Foreskin keratinocyte (primary cell): ENCODE measurements at places on chromosomes 1 and 21. TPM values are rescaled to one million over a fixed set of nuclear protein-coding genes. Genes with fewer than 3 reads are reported as not detected.

TRPM2 gene
- 1.5 and 3.4 TPM in 2 replicates for polyA plus RNA-seq

- DNase-seq, result no peak
These were observed 8.7 kb downstream of the LAPTM5 start for GRCh38 chr1:30748699-30749401.

GRCh38 chr1:29497395-29498125 is 261.2 kb downstream of the PTPRU start:
- DNase-seq, result no peak

C4BPA gene
- polyA plus RNA-seq, result not detected in 2 replicates

GRCh38 chr21:34526618-34527290 is 14.7 kb upstream of the KCNE1 start:
- peak; percentile 96 for DNase-seq
